ENCODE measurements at places on chromosomes 3 and 15. TPM values are rescaled to one million over a fixed set of nuclear protein-coding genes. Genes with fewer than 3 reads are reported as not detected.

DNA sequence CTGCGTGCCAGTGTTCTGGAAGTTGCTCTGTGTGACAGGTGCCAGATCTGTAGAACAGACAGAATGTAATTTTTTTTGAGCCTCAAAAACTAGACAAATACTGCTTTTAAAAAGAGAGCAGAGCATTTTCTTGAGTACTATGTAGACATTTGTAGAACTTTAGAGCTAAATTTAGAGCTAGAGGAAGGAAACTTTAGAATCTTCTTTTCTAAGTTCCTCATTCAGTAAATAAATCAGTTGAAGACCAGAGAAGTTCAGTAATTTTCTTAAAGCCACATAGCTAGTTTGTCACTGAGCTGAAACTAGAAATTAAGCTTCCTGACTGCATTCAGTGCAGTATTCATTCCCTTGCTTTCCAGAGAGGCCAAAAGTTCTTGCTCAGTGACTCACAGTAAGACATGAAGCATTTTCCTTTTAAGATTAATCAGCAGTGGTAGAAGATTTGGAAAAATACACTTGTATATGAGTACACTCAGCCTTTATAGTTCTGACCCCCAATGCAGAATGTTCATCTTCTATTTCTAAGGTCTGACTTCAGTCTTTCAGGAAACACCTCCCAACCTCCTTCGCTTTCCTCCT lies 83.6 kb upstream of the TSEN2 start:
- DNase-seq, result peak; percentile 91

DNA sequence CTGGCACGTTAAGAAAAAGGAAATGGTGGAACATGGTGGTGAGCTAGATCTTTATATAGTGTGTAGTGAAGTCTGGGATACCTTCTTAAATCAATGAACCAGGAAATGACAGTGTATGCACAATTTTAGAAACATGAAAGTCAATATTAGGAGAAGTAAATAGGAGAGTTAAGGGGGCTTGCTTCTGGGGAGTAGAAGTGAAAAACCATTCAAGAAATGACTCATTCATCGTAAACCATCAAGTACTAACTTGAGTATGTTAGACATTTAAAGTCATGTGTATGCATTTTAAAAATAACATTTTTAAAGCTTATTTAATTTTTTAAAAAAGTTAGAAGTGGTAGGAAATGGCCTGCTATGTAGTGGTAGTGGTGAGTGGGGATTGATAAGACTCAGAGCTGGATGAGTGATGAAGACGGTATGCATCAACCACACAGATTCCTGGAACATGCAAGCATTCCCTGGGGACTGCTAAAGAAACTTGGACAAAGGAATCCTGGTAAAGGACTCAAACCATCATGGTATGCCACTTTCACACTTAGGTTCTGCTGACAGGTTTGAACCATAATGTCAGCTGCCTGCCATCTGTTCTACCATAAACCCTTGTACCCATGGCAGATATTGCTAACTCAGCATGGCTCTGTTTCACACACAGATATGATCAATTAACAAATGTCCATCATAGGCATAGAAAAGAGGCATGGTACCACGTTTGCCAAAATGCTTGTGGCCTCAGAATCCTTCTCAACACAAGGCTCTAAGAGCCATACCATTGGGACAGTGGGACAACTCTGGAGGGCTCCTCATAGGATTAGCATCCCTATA lies 28.9 kb upstream of the MITF start:
- peak; percentile 82 for DNase-seq

DNA sequence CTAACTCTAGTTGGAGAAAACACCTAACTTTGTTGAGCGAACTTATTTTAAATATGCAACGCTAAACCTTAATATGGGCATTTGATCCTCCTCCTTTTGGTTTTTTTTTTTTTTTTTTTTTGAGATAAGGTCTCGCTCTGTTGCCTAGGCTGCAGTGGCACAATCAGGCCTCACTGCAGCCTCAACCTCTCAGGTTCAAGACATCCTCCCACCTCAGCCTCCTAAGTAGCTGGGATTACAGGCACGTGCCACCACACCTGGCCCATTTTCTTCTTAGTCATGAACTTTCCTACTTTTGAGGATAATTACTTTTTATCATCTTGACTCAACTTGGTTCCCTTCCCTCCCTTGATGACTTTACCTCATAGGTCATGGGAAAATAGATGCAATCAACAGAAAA lies 3.9 kb downstream of the NUSAP1 start:
- DNase-seq, result no peak

DNA sequence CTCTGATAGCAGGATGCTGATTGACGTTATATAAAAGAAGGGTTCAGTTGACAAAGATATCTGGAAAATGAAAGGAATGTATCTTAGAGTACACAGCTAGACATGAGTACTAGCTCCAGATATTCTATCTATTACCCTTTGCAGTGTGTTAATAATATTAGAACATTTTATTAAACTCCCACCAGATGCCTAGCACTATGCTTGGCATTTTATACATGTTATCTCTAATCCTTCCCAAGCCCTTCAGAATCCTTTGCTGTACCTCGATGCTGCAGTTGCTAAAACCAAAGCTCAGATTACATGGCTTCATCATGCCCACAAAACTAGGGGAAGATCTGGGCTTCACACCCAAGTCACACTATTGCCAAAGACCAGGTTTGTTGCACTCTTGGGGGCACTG lies 350.1 kb upstream of the AZI2 start:
- DNase-seq, result no peak

GRCh38 chr15:25172691-25173090 lies 217.9 kb downstream of the SNRPN start:
- DNase-seq, result no peak

KLF15 gene
- 4.1 TPM for total RNA-seq

ATP2B2 gene
- total RNA-seq, result not detected

P2RY13 gene
- total RNA-seq, result under 0.01 TPM

Data from fibroblast of lung (primary cell).